ENCODE measurements at places on chromosomes 1 and 21.

DNA sequence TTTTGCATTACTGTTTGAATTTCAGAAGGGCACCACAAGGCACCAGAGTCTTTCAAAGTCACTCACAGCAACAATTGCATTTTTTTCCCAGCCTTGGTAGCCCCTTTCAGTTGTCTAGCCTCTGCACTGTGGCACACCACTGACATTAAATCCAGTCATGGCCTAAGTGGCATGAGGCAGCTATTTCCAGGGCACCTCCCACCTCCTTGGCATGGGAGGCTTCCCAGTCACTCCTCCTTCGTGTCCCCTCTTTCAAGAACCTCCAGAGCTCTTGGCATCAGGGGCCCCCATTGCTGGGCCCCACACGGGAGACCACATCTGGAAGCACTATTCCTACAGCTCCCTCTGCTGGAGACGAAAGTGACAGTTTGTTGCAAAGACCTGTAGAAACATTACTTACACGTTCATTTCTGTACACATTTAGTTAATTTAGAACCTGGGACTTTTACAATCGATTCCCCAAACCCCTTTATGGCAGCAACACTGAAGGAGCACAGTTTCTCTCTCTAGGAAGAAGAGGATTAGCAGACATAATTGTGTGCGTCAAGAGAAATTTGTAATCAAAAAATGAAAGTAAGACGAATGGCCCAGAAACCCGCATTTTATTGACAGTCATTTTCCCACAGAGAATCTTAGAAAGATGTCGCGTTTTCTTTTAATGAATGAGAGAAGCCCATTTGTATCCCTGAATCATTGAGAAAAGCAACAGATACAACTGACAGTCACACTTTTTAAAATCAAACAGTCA, 5.7 kb upstream of the CHD5 start:
- no peak for DNase-seq

- DNase-seq, result no peak
These were observed 266.7 kb upstream of the RAB4A start for GRCh38 chr1:229004066-229004833.

DNA sequence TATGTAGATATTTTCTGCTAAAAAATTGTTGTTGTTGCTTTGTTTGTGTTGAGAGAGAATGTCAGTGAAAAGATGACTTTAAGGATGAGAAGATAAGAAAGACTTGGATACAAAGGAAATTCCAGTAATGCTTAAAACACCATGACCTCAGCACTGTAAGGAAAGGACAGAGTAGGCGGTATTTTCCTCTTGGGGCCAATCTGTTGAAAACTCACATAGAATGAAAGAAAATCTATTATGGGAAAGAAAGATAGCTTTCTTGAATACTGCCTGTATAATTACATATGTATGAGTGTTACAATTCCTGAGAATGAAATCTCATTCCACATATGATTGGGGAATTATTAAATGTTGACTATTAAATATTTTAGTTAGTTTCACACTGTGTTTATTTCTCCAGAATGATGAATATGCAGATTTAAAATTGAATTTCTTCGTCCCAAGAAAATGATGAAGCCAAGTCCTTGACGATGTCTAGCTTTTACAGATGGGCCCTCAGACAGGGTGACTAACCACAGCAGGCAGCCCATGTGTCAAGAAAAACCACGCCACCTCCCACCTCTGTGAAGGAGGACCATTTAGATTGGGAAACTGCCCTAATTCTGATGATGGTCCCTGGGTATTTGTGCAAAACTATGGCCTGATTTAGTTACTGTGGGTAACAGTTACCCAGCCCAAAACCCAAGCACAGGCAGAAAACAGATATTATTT, 49.7 kb upstream of the LMO4 start:
- no peak for DNase-seq

DNA sequence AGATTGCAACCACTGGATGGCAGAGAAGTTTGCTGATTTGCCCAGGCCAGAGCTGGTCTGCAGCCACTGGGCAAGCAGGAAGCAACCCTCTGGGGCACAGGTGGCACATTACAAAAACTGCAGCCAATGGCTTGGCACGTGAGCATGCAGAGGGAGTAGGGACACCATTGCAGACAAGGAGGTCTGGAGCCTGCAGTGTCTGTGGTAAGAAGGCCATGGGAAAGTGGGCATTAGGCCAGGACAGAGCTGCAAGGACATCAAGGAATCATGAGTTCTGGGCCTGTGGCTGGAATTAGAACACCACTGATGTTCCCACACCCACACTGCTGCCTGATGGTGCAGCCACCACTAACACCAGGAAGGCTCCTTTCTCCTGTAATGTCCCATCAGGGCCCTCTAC, 113.0 kb downstream of the TSEN15 start:
- DNase-seq, result no peak

DNA sequence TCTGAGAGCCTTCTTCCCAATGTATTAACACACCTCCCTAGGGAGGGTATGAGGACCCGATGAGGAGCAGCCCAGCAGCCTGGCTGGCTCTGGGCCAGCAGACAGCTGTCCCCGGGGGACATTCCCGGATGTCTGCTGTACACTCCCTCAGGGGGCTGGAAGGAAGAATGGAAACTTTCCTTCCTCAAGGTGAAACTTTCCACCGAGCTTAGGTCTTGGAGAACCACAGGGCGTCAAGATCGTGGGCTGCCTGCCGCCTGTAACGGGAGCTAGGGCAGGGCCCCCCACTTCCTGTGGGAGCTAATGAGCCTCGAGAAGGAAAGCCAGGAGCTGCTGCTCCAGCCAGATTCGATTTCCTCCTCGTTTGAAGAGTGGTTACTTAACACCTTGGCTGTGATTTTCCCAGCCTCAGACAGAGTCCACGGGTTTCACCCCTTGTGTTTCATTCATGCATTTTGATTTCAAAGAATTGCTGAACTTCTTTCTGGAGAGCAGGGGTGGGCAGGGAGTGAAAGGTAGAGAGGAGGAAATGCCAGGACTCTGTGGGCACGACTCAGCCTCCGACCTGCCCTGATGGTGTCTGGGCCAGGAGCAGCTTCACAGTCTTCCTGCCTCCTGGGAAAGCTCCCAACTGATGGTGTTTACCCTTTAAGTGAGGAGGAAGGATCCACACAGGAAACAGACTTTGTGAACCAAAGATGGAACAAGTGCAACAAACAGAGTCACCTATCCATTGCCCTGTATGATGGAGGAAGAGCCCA, 29.7 kb downstream of the UBE2T start:
- DNase-seq, result no peak

DNA sequence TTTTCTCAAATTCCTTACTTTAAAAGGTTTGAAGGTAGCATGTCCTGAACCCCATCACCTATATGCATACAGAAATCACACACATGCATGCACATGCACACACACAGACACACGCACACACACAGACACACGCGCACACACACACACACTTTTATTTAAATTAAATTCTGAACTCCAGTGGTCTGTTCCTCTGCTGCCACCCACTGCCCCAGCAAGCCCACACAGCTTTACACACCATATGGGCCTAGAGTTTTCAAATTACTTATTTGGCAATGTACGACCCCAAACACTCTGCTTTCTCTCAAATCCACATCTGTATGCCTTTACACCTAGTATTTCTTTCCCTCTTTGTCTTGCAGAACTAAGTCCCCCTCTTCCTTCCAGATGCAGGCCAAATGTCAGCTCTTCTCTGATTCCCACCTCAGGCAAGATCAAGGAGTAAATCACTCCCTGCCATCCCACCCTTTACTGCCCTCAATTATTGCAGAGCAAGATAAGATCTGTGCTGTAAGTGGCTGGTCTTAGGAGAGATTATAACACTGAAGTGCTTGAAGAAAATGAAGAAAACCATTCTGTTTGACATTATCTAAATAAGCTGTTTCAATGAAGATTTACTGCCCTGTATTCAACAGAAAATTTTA, 429.9 kb upstream of the CXADR start:
- DNase-seq, result no peak

- no peak for DNase-seq
These were observed 26.6 kb downstream of the ZBTB8OS start for GRCh38 chr1:32623775-32624174.

GRCh38 chr21:39341249-39341923, 7.5 kb downstream of the HMGN1 start:
- no peak for DNase-seq

- DNase-seq, result no peak
These were observed 50.5 kb upstream of the PRRC2C start for GRCh38 chr1:171434717-171435346.

DNA sequence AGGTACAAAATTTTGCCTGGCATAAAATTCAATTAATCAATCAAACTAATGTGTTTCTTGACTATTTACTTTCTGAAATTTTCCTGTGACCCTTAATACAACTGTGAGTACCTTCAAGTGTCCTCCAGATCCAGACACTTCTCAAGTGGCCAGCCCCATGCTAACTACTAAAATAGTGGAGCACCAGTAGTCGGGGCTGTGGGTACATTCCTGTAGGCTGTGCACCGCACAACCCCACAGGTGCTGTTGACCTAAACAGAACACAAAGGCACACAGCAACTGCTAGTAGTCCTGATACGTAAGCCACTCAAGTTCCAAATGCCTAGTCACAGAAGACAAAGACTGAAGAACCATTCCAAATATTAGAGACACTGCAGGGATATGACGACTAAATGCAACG, 36.6 kb downstream of the TMEM50B start:
- no peak for DNase-seq

- DNase-seq, result no peak
These were observed 28.5 kb downstream of the MAB21L3 start for GRCh38 chr1:116139592-116140134.

- DNase-seq, result no peak
These were observed 193.2 kb upstream of the PLXNA2 start for GRCh38 chr1:208437401-208437800.

DNA sequence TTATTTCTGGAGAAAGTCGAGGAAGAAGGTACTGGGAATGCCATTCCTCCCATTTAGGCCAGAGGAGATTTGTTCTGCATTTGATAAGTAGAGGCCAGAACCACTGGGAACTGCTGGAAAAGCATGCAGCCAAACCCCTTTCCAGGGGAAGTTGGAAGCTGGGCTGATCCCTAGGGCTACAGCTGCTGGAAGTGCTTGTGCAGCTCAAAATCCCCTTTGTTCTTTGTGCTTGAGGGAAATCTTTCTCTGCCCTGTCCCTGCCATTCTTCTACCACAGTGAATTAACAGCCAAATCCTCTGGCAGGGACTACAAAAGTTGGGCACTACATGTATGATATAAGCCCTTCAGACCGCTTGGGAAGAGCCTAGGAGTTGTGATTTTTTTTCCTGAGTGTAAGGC, 734.1 kb downstream of the LRRIQ3 start:
- DNase-seq, result no peak

- no peak for DNase-seq
These were observed 1.5 kb downstream of the C1orf159 start for GRCh38 chr1:1114431-1114830.

GRCh38 chr1:56411484-56412180, 167.7 kb downstream of the PLPP3 start:
- DNase-seq, result no peak

DNA sequence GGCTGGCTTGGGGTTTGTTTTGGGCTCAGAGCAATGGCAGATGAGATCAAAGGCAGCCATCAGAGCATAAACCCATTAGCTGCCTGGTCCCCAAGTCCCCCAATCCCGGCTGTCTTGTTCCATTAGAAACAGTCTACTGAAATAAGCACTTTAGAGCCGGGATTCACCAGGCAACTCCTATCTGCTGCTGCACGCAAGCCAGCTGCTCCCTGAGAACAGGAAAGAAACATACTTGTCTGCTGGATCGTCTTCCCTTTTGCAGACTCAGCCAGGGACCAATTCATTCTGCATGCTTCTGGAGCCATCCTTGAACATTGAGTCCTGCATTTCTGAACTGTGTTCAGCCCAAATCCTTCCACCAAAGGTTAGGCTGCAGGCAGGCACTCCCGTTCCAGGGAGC, 21.8 kb downstream of the RXRG start:
- DNase-seq, result no peak

GRCh38 chr1:41642922-41643821, 158.7 kb upstream of the EDN2 start:
- no peak for DNase-seq

DNA sequence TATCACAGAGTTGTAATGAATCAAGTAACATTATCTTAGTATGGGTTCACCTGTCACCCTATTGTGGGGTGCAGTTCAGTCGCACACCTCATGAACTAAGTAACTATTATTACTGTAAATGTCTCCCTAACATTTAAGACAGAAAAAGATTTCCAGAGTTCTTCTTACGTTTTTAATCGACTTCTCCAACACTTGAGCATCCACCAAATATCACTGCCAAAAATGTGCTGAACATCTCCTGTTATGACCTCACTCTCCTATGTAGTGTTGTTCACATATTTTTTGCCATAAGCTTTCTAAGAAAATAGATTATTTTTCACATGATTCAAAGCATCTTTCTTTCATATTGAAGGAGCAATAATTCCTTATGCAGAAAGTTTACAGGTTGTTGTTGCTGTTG, 1.3 kb downstream of the TTLL7 start:
- DNase-seq, result no peak

GRCh38 chr1:112505878-112506277, 2.9 kb upstream of the WNT2B start:
- no peak for DNase-seq

- DNase-seq, result no peak
These were observed 52.5 kb downstream of the NMNAT2 start for GRCh38 chr1:183365676-183366075.

DNA sequence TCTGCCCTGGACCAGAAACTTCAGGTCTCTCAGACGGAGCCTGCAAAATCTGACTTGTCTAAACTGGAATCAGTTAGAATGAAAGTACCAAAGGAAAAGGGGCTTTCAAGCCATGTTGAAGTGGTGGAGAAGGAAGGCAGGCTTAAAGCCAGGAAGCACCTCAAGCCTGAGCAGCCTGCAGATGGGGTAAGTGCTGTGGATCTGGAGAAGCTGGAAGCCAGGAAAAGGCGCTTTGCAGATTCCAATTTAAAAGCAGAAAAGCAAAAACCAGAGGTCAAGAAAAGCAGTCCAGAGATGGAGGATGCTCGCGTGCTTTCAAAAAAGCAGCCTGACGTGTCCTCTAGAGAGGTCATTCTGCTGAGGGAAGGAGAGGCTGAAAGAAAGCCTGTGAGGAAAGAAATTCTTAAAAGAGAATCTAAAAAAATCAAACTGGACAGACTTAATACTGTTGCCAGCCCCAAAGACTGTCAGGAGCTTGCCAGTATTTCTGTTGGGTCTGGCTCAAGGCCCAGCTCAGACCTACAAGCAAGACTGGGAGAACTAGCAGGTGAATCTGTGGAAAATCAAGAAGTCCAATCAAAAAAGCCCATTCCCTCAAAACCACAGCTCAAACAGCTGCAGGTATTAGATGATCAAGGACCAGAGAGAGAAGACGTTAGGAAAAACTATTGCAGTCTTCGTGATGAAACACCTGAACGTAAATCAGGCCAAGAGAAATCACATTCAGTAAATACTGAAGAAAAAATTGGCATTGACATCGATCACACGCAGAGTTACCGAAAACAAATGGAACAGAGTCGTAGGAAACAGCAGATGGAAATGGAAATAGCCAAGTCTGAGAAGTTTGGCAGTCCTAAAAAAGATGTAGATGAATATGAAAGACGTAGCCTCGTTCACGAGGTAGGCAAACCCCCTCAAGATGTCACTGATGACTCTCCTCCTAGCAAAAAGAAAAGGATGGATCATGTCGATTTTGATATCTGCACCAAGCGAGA, 46.6 kb downstream of the ZBTB17 start:
- no peak for DNase-seq

- DNase-seq, result no peak
These were observed 169.8 kb downstream of the DAB1 start for GRCh38 chr1:57254022-57254421.

GRCh38 chr1:20634594-20635084, 1.4 kb downstream of the PINK1 start:
- no peak for DNase-seq

- no peak for DNase-seq
These were observed 569.5 kb downstream of the PTPRU start for GRCh38 chr1:29805896-29806160.
